ENCODE measurements at places on chromosomes 12 and 14.

DNA sequence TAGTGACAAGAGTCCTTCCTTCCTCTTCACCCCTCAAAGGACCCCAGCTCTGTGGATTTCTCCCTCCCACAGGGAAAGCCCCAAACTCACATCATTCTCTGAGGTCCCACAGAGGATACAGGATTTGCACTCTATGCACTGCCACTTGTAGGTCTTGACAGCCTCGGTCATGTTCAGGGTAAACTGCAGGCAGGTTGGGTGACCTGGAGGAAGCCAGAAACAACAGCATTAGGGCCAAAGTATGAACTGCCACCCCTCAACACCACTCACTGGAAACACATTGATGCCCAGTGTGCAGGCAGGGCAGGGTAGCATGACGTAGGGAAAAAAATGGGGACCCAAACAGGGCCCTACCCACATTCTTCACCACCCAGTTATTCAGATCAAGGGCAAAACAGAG is 264.4 kb downstream of the DPF3 start:
- no peak for DNase-seq

DNA sequence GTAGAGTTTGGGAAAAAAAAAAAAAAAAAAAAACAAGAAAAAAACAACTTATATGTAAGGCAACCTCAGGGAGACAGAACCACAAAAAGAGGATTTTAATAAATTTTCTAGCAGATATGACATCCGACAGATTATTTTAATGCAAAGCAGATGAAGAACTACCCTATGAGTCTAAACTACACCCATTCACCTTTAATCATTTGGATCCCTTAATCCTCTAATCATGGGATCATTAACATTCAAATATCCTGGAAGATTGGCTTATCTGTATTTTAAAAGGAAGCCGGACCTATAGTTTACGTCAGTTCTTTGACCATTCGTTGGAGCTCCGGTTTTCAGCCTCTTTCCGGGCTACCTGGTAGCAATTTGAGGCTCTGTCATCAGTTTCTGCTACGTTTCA is at the start of gene DPPA3:
Gene DPPA3, plus strand, starts transcription at position 301 of the 400 bp plus-strand sequence. CDS start 138 bp downstream, outside the sequence.
- DNase-seq: no peak

DNA sequence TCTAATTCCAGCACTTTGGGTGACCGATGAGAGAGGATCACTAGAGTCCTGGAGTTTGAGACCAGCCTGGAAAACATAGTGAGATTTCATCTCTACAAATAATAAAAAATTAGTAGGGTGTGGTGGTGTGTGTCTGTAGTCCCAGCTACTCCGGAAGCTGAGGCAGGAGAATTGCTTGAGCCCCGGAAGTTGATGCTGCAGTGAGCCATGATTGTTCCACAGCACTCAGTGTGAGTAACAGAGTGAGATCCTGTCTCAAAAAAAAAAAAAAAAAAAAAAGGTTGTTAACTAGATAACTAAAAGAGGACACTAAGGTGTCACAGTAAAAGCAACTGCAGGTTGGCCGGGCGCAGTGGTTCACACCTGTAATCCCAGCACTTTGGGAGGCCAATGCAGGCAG is 121.3 kb upstream of the MAX start:
- no peak for DNase-seq

DNA sequence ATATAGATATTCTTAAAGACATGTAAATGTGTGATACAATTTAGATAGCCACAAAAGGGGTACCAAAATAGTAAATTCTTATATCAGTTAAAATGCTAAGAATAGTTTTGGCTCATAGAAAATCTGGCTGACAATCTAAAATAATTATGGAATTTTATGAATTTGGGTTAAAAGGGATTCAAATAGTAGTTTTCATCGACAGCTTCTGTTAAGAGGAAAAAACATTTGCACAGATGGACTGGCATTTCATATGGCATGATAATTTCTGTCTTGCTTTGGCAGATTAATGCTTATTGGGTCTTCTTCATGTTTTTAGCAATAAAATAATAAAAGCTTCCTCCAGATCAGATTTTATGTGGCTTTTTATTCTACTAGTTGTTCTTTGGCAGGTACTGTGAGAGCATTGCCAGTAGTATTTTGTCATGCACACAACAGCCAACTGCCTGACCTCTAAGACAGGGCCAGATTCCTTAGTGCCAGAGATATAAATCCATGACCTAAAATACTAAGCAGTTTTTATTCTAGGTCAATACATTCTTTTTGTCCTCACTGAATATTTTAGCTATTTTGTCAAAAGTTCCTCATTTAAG is 9.1 kb downstream of the ABCD2 start:
- DNase-seq: no peak

DNA sequence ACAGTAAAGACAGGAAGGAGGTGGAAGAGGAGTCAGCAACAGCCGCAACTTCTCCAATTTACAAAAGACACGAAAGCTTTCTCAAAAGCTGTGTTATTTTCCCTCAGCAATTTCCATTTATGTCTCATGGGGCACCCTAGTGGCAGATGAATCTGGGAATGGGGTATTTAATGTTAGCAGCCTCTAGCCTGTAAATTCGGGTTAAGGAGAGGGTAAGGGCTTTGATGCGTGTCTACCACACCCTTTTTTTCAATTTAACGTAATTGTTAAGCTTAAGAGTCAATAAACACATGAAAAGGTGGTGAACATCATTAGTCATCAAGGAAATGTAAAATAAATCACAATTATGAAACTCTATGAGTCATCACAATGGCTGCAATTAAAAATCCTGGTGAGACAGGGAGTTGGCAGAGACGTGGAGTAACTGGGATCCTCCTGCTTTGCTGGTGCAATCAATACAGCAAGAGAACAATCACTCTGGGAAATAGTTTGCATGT is 986.4 kb downstream of the AACS start:
- no peak for DNase-seq

- no peak for DNase-seq
Measured at GRCh38 chr12:61780435-61780834, 479.8 kb upstream of the USP15 start.

DNA sequence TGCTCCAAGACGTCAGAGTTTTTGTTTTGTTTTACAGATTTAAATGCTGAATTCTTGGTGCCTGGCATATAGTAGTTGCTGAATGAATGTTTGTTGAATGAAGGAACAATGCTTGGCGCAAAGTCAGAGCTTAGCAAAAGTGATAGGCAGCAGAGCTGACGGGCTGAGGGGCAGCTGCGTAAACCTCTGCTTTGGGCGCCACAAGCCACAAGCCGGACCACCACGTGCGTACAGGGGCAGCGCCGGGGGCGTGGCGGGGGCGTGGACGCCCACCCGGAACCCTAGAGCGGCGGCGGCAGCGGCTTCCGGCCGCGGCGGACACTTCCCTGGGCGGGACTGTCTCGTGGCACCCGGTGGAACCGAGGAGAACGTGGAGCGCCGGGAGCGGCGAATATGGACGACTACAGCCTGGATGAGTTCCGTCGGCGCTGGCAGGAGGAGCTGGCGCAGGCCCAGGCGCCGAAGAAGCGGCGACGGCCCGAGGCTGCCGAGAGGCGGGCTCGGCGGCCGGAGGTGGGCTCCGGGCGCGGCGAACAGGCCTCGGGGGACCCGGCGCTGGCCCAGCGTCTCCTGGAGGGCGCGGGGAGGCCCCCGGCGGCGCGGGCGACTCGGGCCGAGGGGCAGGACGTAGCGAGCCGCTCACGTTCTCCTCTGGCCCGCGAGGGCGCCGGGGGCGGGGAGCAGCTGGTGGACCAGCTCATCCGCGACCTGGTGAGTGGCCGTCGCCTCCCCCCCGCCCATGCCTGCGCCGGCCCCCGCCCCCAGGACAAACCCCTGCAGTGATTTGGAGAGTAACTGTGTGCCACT is at the start of gene FBXW8:
Gene FBXW8, plus strand, starts transcription at position 306 of the 807 bp plus-strand sequence. Its CDS starts 88 bp downstream, at position 394.
- peak; percentile 82 for DNase-seq

DNA sequence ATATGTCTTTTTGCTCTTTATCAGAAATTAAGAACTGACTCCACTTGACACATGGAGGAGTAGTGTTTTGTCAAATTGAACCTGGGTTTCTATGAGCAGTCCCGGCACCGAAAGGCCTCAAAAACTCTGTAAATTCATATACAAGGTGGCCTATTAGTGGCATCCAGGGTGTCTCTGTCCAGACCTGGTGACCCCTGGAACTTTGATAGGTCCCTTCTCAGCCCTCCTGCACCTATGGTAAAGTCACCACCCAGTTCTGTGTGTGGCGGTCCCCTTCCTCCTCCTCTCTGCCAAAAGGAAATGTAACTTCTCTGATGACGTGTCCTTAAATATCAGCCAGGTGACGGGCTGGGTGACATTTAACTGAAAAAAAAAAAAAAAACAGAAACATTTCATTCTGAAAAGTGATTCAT is 204.0 kb upstream of the FOXN3 start:
- no peak for DNase-seq

DNA sequence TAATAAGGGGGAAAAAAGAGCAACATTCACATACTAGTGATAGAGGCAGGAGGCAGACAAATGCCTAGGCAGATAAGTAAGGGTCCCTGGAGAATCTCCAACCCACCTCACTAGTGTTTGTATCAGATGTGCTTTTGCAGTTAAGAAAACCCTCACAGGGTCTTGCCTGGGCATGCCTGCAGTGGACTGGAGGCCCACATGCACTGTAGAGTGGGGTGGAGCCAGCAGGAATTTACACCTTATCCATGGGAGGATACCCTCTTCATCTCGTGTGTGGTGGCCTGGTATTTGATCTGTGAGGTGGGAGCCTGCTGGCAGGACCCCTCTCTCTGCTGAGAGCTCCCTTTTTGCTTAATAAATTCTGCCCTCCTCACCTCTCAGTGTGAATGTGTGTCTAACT is 238.0 kb upstream of the SLC16A7 start:
- DNase-seq: no peak

- no peak for DNase-seq
Measured at GRCh38 chr14:30016002-30016401, 88.4 kb upstream of the PRKD1 start.

DNA sequence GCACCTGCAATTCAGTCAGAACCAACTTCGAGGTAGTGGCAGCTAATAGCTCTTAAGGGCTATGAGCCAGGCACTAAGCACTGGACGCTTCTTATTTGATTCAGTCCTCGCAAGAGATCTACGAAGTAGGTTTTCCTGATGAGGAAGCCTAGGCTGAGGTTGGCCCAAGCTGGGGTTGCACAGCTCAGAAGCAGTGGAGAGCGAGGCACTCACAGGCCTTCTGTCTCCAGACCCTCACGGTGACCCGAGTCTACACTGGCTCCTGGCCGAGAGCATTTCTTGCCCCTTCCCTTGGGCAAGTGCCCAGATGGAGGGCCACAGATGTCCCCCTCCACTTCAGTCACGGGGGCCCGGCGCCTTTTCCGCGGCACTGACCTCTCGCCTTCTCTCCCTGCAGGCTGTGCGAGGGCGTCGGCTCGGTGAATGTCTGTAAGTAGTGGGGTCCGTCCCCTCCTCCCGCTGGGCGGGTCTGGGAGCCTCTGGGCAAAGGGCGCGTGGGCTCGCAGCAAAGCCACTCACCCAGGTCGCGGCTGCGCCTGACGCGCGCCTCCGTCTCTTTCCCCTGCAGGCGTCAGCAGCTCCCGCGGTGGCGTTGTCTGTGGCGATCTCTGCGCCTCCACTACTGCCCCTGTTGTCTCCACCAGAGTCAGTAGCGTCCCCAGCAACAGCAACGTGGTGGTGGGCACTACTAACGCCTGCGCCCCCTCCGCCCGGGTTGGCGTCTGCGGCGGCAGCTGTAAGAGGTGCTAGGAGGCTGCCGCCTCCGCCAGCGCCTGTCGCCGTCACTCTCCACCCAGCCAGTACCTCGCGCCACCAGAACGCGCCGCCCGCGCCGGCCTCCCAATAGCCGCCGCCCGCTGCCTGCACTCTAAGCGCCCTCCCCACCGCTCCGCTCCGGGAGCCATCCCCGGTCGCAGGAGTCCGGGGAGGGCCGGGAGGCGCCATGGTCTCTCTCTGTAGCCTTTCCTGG is 13.1 kb downstream of the KRT83 start:
- peak; percentile 69 for DNase-seq

- DNase-seq: peak; percentile 46
Measured at GRCh38 chr12:124518051-124518932, 49.1 kb downstream of the NCOR2 start.

GRCh38 chr12:50314636-50315312 is 31.5 kb upstream of the LIMA1 start:
- DNase-seq: peak; percentile 8

- DNase-seq: peak; percentile 66
Measured at GRCh38 chr12:91326058-91327027, 143.7 kb upstream of the DCN start.

DNA sequence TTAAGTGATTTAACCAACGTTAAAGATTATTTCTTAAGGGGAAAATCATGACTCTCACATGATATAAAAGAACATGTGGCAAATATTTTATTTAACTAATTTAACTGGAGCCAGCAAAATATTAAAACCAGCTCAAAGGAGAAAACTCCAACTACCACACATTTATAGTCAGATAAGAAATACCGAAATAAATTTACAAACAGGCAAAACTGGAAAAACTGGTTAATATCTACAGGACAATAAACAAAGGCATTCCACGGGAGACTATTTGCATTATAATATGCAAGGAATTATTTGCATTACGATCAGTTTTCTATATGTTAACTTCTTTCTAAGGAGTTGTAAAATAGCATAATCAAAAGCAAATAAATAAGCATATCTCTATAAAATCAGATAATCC is 13.8 kb upstream of the BCL2L14 start:
- DNase-seq: no peak

GRCh38 chr14:66000766-66001165 is 485.4 kb upstream of the CCDC196 start:
- DNase-seq: no peak

DNA sequence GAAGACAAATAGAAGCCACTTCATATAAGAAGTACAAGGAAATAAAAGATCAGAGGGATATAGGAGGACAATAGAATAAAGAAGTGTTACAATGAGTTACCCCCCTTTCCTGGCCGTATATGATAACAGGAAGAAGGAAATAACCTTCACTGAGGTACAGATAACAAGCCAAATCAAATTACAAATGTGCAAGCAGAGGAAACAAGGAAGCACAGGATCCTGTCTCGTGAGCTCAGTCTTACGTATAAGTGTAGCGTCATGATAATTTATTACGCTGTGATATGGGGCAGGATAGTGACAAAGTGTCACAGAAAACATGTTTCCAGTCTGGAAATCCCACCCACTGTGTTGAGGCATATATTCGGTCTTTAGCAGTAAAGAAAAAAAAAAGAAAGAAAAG is 26.5 kb downstream of the CRACR2A start:
- no peak for DNase-seq
